Thoracic aorta (tissue), 2 donors: ENCODE measurements at places on chromosomes 13 and 19. TPM values are rescaled to one million over a fixed set of nuclear protein-coding genes. Genes with fewer than 3 reads are reported as not detected.
A peak's percentile ranks its signal among the peaks of the same experiment; 100 is the strongest.

FAAP24 gene
- 0.28 TPM for total RNA-seq

DNA sequence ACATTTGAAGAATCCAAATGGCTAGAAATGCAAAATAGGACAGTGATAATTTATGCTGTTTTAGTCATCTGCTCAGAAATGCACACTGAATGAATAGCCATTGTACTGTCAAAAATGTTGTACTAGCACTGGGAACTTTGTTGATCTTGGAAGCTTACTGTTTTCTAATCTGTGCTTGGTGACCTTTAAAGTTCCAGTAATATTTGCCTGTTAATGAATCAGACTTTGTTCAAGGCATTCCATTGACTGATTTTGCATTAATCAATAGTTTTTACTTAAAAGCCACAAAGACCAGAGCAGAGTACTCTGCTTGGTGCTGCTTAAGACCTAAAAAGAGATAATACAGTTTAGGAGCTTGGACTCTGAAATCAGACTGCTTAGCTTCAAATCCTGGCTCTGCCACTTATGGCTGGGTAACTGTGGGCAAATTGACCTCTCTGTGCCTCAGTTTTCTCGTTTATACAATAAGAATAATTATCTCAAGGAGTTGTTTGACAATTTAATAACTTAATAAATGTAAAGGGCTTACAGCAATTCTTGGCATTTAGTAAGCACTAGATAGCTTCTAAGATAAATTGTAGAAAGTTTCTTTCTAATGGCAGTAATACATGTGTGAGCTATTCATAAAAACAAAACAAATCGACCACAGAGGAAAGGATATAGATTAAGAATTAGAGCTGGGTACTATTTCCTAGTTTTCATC is 4.6 kb upstream of the SLAIN1 start:
- peaks cover 5% of the 10 kb centered on the region for H3K4me1 ChIP-seq
- no peaks in the 10 kb centered on the region for H3K36me3 ChIP-seq
- no peak overlapping the region for H3K27ac ChIP-seq
- H3K27me3 ChIP-seq = no peaks in the 10 kb centered on the region
- no peak overlapping the region for H3K4me3 ChIP-seq

GRCh38 chr13:94079876-94080275 is 399.6 kb downstream of the DCT start:
- H3K4me3 ChIP-seq = no peak overlapping the region
- no peaks in the 10 kb centered on the region for H3K36me3 ChIP-seq
- no peak overlapping the region for H3K27ac ChIP-seq
- H3K4me1 ChIP-seq = peaks cover 5% of the 10 kb centered on the region
- no peaks in the 10 kb centered on the region for H3K27me3 ChIP-seq

FGF9 gene
- not detected for total RNA-seq

DNA sequence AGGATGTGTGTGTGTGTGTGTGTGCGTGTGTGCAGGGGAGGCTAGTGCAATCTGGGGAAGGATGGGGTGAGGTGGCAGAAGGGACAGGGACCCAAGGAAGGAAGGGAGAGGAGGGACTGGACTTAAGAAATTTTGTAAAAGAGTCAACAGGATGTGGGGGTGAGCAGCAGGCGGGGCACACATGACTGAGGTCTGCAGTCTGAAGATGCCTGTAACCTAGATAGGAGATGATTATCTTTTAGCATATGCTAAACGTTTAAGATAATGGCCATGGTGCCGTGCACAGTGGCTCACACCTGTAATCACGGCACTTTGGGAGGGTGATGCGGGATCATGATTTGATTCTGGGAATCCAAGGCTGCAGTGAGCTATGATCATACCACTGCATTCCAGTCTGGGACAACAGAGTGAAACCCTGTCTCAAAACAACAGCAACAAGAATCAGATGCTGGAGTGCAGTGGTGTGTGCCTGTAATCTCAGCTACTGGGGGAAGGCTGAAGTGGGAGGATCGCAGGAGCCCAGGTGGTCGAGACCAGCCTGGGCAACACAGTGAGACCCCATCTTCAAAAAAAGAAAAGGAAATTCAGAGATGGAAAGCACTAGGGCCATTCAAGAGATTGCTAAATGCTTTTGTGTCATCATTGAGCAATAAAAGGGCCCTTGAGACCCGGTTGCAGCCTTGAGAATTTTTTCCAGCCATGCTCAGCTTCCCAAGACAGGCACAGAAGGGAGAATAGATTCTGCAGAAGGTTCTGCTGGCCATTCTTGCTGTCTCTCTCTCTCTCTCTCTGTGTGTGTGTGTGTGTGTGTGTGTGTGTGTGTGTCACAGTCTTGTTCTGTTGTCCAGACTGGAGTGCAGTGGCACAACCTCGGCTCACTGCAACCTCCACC is 3.8 kb upstream of the ZNF414 start:
- no peaks in the 10 kb centered on the region for H3K27me3 ChIP-seq
- H3K36me3 ChIP-seq = no peaks in the 10 kb centered on the region
- no peak overlapping the region for H3K4me3 ChIP-seq
- H3K27ac ChIP-seq = no peak overlapping the region

GNG8 gene
- total RNA-seq = not detected

MAP4K1 gene
- total RNA-seq = 4.6 TPM

GRCh38 chr19:49808711-49809159 is 4.4 kb downstream of the FUZ start:
- DNase-seq = peak; percentile 90
- peaks cover 14% of the 10 kb centered on the region for H3K36me3 ChIP-seq
- peak overlapping the region; percentile 95 for H3K4me3 ChIP-seq
- peaks cover 8% of the 10 kb centered on the region for H3K4me1 ChIP-seq

GRCh38 chr19:47497050-47497766 is 13.2 kb upstream of the KPTN start:
- no peak overlapping the region for H3K27ac ChIP-seq
- DNase-seq = no peak
- H3K4me3 ChIP-seq = no peak overlapping the region
- no peaks in the 10 kb centered on the region for H3K27me3 ChIP-seq
- H3K4me1 ChIP-seq = no peaks in the 10 kb centered on the region

DNA sequence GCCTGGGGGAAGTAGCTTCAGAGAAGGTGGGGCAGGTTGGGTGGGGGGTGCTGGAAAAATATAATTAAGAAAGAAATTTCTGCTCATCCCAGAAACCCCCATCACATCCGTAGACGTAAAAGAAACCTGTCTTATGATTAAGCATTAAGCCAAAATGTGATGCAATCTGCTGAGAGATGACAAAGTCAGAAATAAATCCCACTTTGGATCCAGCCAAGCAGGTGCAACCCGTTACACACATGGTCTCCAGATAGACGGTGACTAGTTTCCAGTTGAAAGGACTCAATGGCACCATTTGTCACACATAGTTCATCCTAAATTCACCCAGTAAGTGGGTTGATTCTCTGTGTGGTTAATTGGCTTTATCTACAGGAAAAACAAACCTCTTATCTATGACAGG is 34.1 kb downstream of the PSG5 start:
- no peaks in the 10 kb centered on the region for H3K4me1 ChIP-seq
- H3K36me3 ChIP-seq = no peaks in the 10 kb centered on the region
- no peaks in the 10 kb centered on the region for H3K27me3 ChIP-seq
- H3K27ac ChIP-seq = no peak overlapping the region

TMEM59L gene
- 6.5 TPM for total RNA-seq

DNA sequence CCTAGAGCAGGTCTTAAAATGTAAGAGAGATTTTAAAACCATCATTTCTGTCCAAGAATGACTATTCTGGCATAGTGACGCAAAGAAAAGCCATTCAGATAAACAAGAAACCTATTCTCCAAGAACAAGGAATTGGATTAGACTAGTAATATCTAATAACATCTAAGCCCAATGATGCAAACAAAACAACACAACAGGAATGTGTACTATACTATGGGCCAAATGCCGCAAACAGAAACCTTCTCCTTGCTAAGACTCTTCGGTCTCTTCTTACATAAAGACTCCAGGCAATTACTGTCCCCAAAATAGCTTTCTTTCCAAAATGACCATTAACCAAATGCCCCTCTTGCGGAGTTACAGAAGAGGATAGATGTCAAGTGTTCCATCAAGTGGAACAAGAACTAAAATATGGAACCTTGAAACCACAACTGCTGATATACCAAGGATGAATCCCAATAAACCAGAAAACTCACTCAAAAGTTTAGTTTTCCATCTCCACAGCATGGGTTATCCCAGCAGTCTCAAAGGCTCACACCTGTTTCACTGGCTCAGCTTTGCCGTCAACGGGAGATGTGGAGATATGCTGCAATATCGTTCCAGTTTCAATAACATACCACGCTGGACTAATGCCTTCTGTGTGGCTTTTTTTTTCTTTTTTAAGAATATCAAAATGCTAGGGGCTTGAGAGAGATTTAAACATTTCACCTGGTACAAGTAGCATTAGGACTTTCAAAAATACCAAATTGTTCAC is 76.2 kb downstream of the FOXO1 start:
- DNase-seq = no peak
- peaks cover 23% of the 10 kb centered on the region for H3K4me1 ChIP-seq
- no peaks in the 10 kb centered on the region for H3K36me3 ChIP-seq
- peak overlapping the region; percentile 25 for H3K27ac ChIP-seq

- H3K4me3 ChIP-seq = no peak overlapping the region
- H3K36me3 ChIP-seq = peaks cover 80% of the 10 kb centered on the region
- H3K27ac ChIP-seq = no peak overlapping the region
- H3K4me1 ChIP-seq = peaks cover 33% of the 10 kb centered on the region
- no peaks in the 10 kb centered on the region for H3K27me3 ChIP-seq
- no peak for DNase-seq
Measured at GRCh38 chr19:3964256-3965194, 6.4 kb downstream of the DAPK3 start.

DNA sequence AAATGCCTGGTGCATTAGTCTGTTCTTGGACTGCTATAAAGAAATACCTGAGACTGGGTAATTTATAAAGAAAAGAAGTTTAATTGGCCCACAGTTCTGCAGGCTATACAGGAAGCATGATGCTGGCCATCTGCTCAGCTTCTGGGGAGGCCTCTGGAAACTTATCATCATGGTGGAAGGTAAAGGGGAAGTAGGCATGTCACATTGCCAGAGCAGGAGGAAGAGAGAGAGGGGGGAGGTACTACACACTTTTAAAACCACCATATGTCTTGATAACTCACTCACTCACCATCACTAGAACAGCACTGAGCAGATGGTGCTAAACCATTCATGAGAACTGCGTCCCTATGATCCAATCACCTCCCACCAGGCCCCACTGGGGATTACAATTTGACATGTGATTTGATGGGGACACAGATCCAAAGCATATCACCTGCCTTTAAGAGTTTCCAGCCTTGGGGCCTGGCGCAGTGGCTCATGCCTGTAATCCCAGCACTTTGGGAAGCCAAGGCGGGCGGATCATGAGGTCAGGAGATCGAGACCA is 219.0 kb downstream of the KATNAL1 start:
- no peak for DNase-seq
- no peaks in the 10 kb centered on the region for H3K4me1 ChIP-seq
- H3K36me3 ChIP-seq = no peaks in the 10 kb centered on the region
- H3K4me3 ChIP-seq = no peak overlapping the region
- H3K27me3 ChIP-seq = no peaks in the 10 kb centered on the region

DNA sequence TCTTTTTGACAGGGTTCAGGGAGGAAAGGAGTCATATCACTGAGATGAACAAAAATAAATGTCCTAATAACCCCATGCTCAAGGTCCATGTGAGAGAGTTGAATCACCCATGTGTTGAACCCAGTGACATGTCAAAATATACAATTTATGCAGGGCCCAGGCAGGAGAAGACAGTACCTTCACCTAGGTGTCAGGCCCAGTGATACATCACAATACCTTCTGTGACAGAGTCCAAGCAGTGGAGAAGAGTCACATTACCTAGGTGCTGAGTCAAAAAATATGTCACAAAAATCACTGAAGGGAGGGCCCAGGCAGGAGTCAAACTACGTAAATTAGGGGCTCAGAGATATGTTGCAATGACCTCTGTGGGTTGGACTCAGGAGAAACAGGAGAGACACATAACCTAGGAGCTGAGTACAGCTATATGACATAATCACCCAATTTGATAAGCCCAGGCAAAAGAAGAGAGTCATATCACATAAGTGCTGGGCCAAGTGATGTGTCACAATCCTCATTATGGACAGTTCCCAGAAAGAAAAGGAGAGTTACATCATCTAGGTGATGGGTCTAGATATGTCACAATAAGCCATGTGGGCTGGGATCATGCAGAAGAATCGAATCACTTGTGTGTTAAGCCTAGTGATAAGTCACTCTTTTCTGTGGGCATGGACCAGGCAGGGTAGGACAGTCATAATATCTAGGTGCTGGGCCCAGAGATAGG is 13.8 kb upstream of the ZNF724 start:
- no peaks in the 10 kb centered on the region for H3K27me3 ChIP-seq
- no peak overlapping the region for H3K27ac ChIP-seq
- H3K4me1 ChIP-seq = no peaks in the 10 kb centered on the region
- H3K36me3 ChIP-seq = peaks cover 8% of the 10 kb centered on the region

DNA sequence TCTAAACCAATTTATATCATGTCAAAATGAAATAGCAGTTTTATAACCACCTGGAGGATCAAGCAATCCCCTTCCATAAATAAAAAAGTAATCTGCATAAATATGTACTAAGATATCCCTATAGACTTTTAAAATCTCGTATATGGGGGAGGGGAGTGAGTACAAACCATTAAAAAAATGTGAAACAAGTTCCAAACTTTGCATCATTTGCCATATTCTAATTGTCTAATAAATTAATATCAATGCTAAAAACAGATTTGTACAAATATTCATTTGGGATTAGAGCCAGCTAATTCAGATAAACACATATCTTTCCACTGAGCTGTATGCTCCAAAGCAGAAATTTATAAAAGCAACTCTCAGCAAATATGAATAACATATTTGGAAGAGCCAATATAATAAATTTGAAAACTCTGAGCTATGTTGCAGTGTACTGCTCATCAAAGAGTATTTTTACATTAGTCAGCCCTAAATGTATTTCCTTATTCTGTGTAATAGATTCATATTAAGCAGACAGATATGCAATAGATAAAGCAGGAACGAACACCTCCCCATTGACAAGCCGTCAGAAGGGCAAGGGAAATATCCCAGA is 970.2 kb downstream of the EFNB2 start:
- DNase-seq = no peak
- no peaks in the 10 kb centered on the region for H3K36me3 ChIP-seq
- H3K4me1 ChIP-seq = peaks cover 6% of the 10 kb centered on the region
